ENCODE measurements at places on chromosomes 2 and 18.
A peak's percentile ranks its signal among the peaks of the same experiment; 100 is the strongest.

DNA sequence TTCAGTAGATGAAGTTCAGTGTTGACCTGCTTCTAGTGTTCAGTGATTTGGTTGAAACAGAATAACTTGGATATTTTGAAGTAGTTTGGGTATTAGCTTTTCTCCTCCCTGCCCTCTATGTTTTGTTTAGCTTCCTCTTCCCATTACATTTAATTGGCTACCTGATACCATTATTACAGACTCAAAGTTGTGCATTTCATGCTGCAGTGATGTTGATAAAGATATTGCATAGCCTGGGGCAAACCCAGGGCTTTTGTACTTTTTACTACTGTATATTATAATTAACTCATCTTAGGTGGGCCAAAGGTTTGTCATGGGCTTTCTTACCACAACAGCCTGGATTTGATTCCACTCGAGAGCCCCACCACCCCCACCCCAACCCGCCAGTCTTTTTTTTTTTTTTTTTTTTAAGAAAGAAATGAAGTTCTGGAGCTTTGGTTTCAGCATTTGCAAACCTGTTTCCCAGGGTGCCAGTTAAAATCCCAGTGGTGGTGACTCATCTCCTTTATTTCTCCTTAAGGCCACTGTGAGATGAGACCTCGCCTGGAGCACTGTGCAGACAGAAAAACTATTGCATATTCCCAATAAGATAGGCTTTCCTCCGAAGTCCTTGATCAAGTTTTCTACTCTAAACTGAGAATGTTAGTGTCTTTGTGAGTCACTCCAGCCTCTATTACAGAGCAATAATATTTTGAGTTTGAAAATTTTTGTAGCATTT, 393.7 kb upstream of the FANCL start:
- no peak for DNase-seq

DNA sequence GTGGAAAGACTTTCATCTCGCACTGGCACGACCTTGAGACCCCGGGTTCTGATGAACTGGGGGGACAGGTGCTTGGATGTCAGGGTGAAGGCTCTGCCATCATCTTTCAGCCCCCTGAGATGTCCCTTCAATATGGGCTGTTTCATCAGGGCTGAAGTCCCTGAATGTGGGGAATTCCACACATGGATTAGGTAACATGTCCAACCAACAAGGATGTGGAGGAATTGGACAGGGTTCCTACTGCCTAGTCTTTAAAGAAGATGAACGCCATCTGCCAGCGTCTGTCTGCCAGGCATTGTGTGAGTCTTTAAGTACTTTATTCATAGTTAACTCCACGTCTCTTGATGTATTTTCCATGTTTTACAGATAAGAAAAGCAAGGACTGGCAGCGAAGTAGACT, 5.9 kb upstream of the GRHL1 start:
- no peak for DNase-seq

GRCh38 chr2:44291281-44292248, 16.3 kb downstream of the SLC3A1 start:
- DNase-seq = peak; percentile 21

- peak; percentile 31 for DNase-seq
Observed at GRCh38 chr2:136281281-136282114, 163.5 kb upstream of the CXCR4 start.

GRCh38 chr2:15784886-15785801, 155.2 kb upstream of the MYCN start:
- DNase-seq = no peak

DNA sequence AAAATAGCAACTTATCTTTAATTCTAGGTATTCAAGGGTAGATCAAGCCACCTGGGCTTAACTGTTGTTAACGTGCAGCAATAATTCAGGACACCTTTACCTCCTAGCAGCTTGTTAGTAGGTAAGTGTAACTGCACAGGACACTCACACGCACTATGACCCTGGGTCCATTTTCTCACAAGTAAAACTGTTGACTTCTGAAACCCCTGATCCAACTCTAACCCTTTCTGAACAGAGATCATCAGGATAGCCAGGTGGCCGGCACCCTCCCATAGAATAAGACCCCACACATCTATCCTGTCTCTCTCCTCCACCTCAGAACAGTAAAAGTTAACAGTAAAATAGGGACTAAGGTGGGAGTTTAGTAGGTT, 610 bp downstream of the SPC25 start:
- DNase-seq = no peak

- peak; percentile 11 for DNase-seq
Observed at GRCh38 chr18:13725566-13726231, 659 bp downstream of the FAM210A start.

GRCh38 chr2:7744827-7745226, 827.6 kb downstream of the RNF144A start:
- peak; percentile 89 for DNase-seq

DNA sequence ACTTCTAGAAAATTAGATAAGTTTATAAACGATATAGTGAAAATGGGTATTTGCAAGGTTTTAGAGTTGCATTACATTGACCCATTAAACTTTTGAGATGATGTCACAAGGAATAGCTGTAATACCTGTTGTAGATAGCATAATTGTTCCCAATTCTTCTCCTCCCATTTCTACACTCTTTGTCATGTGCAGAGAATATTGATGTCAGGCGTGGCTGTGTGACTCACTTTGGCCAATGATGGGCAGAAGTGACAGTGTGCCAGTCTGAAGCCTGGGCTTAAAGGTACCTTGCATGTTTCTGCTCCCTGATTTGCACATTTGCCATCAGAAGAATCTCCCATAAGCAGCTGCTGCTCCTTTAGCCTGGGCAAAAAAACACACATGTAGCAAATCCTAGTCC, 26.9 kb upstream of the CCBE1 start:
- no peak for DNase-seq

GRCh38 chr2:71604726-71605120, 151.4 kb downstream of the DYSF start:
- no peak for DNase-seq

GRCh38 chr2:242057379-242058040, 188.0 kb downstream of the RTP5 start:
- no peak for DNase-seq

- DNase-seq = no peak
Observed at GRCh38 chr2:44233450-44234128, 41.7 kb upstream of the SLC3A1 start.

- no peak for DNase-seq
Observed at GRCh38 chr2:5074733-5075132, 617.5 kb upstream of the SOX11 start.

- DNase-seq = no peak
Observed at GRCh38 chr18:49206717-49207116, 253.7 kb downstream of the DYM start.

- DNase-seq = no peak
Observed at GRCh38 chr2:165273176-165273575, 34.0 kb downstream of the SCN2A start.

DNA sequence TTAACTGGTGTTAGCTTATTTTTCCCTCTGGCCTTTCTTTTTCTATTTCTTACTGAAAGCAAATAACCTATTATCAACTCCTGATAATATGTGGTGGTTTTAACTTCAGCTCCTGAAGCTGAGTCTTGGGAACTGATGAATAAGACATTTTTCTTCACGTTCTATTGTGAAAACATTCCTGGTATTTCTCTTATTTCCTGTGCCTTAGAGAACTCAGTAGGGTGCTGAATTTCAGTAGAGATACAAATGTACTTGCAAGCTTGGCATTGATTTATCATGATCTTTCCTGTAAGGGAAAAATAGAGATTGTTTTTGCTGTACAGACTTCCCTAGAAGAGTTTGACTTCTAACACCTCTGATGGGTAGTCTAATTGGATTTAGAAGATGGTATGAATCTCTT, 52.8 kb upstream of the DCC start:
- no peak for DNase-seq

DNA sequence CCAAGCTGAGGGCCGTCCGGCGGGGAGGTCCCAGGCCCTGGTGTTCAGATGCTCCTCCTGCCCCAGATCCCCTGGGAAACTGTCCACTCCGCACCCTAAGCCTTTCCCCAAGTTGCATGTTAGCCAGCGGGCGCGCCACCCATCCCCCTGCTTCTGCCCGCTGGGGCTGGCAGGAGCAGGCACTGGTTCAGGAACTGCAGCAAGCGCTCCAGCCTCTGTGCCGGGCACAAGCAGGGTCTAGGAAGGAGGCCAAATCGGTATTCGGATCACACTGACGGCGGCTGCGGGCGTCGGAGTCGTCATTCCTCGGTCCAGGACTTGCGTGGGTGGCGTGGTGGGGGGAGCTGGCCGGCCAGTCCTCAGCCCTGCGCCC, 53.7 kb downstream of the FAM168B start:
- DNase-seq = no peak

GRCh38 chr18:59085797-59086196, 53.9 kb upstream of the SEC11C start:
- no peak for DNase-seq

- DNase-seq = no peak
Observed at GRCh38 chr2:128004509-128004908, 23.4 kb downstream of the SAP130 start.

- no peak for DNase-seq
Observed at GRCh38 chr2:36568516-36569246, 29.3 kb downstream of the FEZ2 start.

DNA sequence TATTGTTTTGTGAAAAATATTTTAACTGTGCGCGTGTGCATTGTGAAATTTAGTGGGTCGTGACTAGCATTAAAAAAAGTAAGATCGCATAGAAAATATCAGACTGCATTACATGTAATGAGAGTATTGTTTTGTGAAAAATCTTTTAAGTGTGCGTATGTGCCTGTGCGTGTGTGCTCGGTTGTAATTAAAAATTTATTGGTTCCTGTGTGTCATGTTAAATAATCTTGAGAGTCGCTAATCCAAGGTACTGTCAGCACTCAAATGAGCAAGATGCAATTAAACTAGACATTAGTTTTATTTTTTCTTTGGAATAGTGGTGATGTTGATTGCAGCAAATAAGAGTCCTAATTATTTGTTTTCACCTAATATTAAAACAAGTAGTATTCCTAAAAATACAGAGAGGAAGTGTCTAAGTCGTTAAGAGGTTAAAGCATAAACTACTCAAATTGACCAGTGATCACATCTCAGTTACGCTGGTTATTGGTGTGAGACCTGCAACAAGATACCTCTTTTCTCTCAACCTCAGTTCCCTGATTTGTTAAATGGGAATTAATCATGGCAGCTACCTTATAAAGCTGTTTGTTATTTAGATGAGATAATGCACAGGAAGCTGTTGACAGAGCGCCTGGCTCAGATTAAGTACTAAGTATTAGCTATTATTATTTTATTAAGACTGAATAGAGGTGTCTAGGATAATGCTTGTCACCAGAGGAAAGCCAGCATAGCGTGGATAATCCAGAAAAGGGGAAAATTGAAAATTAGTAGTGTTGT, 1.9 kb downstream of the ZDBF2 start:
- DNase-seq = no peak

GRCh38 chr18:69789794-69790193, 157.9 kb downstream of the CD226 start:
- DNase-seq = no peak

- no peak for DNase-seq
Observed at GRCh38 chr2:84805250-84805958, 75.5 kb downstream of the TRABD2A start.

- DNase-seq = no peak
Observed at GRCh38 chr2:49924044-49924817, 769.9 kb upstream of the FSHR start.

DNA sequence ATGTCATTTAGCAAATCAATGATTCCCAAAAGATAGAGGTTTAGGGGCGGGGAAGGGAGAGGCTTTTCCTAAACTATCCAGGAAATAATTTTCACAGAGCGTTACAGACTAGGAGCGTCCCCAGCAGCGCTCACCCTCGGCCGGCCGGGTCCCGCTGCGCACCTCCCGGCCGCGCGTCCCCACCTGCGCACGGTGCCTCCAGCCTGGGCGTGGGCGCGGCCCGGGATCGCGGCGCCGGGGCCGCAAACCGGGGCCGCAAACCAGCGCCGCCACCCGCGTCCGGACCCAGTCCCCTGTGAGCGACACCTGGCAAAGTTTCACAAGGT, 684 bp upstream of the ZCCHC2 start:
- DNase-seq = no peak

DNA sequence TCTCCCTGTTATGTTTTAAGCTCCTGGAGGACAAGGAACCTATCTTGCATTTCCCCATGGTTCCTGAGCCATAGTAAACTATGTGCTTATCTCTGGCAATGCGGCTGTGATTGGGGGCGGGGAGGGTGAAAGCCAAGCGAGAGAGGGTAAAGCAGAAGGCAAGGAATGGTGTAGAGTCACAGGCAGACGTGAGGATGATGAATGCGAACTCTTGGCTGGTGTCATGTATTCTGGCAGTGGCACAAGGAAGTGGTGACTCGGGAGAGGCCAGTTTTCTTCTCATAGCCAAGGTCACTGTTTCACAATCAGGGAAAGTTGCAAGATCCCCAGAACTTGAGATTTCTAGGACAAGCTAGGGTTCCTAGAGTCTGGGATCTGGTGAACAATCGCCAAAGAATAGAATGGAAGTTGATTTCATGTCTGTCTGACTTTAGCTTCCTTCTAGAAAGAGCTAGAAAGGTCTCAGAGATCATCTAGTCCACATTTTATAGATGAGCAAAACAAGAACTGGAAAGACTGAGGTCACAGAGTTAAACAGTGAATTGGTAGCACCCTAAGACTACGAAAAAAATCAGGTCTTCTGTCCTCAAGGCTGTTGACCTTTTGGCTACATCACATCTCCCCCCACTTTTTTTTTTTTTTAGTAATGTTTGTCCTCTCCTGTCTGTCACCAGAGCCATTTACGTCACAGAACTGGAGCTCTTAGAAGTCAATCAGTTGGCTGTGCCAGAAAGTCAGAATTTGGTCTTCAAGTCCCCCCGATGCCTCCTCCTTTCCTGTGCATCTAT, 137.0 kb downstream of the BCL11A start:
- DNase-seq = no peak

GRCh38 chr2:102317715-102318114, 6.4 kb downstream of the IL1RL1 start:
- no peak for DNase-seq

GRCh38 chr18:48546396-48546795, 7.6 kb downstream of the CTIF start:
- no peak for DNase-seq

DNA sequence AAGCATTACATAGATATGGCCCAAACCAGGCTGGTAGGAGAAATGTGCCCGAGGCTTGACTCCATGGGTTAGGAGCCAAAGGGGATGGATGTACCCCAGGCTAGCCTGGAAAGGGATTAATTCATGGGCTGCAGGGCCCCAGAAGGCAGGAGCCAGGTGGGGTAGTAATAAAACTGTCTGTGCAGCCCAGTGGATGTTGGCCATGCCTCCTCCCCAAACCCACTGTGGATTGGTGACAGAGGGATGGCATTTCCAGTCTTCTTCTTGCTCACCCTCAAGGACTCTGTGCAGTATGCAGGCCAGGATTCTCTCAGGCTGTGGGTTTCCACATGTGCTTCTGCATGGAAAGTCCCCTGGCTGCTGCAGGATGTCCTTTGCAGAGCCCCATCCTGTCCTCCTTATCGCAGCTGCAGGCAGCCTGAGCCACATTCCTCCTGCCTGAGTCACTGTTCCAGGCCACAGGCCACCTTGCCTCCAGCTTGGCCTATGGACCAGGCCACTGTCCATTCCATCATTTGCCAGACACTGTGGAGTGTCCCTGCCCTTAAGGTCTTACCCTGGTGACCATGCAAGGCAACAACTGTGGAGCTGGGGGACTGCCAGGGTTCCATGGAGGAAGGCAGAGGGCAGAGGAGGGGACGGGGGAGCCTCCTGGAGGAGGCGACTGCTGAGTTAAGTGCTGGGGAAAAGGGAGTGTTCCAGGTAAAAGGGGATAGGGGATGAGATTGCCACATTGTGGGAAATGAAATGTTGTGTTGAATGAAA, 38.9 kb downstream of the INO80C start:
- no peak for DNase-seq

GRCh38 chr2:137675584-137676327, 288.5 kb upstream of the HNMT start:
- DNase-seq = no peak
